ENCODE measurements at places on chromosomes 11 and 22.
A peak's percentile ranks its signal among the peaks of the same experiment; 100 is the strongest.

DNA sequence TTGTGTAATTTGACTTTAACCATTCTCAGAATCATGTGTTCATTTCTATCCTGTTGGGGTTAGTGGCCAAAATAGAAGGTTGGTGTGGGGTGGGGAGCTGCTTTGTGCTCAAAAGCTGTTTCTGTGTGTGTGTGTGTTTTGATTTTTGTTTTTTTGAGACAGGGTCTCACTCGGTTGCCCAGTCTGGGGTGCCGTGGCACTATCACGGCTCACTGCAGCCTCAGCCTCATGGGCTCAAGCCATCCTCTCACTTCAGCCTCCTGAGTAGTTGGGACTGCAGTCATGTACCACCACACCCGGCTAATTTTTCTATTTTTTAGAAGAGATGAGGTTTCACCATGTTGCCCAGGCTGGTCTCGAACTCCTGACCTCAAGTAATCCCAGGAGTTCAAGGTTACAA, 18.1 kb upstream of the AIFM3 start:
- DNase-seq, result no peak

DNA sequence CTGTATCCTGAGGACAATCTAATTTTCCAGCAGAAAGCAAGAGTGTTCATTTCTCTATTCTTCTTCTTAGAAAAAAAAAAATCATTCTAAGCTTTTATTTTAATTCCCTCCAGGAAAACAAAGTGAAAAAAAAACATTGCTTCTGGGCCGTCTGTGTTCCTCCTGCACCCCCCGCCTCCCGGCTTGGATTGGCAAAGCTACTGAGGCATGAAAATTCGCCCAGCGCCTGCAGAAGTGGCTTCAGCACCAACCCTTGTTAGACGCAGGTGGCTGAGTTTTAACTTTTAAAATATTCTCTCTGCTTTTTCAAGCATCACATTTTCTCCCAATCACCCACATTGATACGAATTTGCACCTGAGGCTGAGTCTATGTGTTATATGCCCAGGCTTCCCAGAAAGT, 401.6 kb downstream of the BRD1 start:
- no peak for DNase-seq

DNA sequence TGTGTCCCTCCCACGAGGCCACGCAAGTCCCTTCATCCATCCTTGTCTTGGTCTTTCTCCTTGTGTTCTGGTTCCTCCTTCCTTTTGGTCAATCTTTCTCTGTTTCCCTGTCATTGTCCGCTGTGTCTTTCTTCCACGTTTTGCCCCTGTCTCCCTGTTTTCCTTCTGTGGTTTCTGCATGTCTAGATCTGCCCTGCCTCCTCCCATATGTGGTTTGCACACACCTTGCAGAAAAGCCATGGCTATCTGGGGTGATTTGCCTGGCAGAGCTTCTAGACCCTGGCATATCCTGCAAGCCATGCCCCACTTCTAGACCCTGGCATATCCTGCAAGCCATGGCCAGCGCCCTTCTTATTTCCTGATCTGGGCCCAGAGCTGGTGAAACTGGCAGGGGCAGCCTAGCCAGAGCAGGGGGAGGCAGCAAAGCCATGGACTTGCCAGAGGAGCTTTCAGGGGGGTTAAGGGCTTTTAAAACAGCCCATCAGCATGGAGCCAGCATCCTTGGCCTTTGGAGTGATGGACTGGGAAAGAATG, 131.6 kb upstream of the NECTIN1 start:
- no peak for DNase-seq

- DNase-seq, result peak; percentile 54
These were observed 1.8 kb downstream of the AHNAK start for GRCh38 chr11:62544581-62545436.

- DNase-seq, result no peak
These were observed 114.2 kb downstream of the CCDC34 start for GRCh38 chr11:27248576-27249509.

- peak; percentile 47 for DNase-seq
These were observed 10.5 kb downstream of the ELFN2 start for GRCh38 chr22:37416827-37417226.

- DNase-seq, result no peak
These were observed 34.9 kb downstream of the RIBC2 start for GRCh38 chr22:45448431-45448830.

DNA sequence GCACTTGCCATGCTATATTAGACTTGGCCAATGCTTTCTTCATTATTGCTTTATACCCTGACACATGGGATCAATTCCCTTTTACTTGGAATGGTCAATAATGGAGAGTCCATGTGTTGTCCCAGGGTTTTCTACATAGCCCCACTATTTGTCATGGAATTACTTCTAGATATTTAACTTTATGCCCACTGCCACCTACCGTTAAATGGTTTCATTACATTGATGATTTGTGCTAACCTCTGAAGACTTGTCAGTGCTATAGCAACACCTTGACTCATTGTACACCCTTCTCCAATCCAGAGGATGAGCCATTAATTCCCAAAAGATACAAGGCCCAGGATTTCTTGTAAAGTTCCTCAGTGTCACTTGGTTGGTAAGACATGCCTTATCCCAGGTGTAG, 31.4 kb upstream of the SLC22A25 start:
- no peak for DNase-seq

GRCh38 chr11:62889484-62890437, 9.1 kb downstream of the SLC3A2 start:
- peak; percentile 52 for DNase-seq
